ENCODE measurements at places on chromosomes 1 and 21. TPM values are rescaled to one million over a fixed set of nuclear protein-coding genes. Genes with fewer than 3 reads are reported as not detected.

DNA sequence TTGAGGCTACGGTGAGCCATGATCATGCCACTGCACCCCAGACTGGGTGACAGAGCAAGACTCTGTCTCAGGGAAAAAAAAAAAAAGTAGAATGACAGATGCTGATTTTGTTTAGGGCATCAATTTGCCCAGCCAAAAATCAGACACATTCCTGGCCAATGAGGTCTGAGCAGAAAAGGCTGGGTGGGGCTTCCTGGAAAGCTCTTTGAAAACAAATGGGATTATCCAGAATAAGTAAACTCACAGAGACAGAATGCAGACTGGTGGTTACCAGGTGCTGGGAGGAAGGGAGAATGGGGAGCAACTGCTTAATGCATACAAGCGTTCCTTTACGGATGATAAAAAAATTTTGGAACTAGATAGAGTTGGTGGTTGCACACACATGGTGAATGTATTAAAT is 10.1 kb upstream of the CITED4 start:
- DNase-seq: no peak

The SPOCD1 gene
- total RNA-seq: 4.1 TPM

- DNase-seq: no peak
These were observed 4.5 kb downstream of the ZC3H12A start for GRCh38 chr1:37478890-37479254.

DNA sequence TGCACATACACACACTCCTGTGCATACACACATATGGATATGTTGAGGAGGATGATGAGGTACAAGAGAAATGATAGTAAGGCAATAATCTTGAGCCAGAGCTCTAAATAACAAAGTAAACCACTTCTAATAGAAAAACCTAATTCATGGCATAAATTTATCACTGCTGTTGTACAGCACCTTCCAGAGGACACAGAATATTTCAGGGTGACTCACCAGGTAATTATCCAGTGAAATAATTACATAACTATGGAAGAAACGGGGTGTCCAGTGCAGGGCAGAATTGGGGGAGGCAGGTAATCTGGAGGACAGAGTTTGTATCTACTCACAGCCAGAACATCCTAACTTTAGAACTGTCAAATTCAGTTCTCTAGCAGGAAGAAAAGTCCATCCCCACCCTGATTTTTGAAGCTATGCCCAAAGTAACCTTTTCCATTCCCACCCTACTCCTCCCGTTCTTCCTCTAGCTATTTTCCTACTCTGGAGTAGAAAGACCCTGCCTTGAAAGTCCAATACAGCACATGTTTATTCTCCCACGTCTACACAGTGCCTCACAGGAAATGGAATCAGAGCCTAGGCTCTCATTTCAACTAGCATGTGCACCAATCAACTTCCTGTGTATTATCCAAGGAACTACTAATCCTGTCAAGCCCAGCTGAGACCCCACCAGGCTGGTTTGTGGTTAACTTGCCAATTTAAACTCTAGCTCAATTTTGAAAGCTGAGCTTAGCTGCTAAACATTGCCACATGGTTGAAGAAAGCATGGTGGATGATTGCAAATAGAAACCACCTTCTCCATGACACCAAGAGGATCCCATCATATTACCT is 96.6 kb downstream of the PTPN14 start:
- DNase-seq: no peak

The POU3F1 gene
- total RNA-seq: not detected

The INKA2 gene
- total RNA-seq: 16.6 TPM

The WNT9A gene
- 8.7 TPM for total RNA-seq

The GRIK3 gene
- total RNA-seq: 3.9 TPM

DNA sequence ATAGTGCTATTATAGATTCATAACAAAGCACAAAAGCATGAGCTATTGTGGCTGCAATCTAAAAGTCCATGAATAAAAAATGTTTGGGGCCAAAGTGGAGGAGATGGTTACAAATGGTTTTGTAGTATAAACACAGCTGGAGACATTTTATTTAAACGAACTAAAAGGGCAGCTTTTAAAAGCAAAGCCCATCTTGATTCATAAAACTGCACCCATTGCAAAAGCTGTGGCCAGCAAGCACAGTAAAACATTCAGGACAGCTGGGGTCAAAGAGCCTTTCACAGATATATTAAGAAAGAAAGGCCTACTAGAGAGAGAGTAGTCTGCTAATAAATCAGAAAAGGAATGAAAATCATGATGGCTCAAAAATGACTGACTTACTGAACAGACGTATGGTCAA is 520.8 kb downstream of the NUF2 start:
- no peak for DNase-seq

The PTPN14 gene
- total RNA-seq: 42.4 TPM

The AGO1 gene
- 8.4 TPM for total RNA-seq

All from umbilical cord (tissue), 2 donors.